HT-29 (cell line): ENCODE measurements at places on chromosomes 12 and 14. TPM values are rescaled to one million over a fixed set of nuclear protein-coding genes. Genes with fewer than 3 reads are reported as not detected.
A peak's percentile ranks its signal among the peaks of the same experiment; 100 is the strongest.

The RNASE12 gene
- not detected in 2 replicates for total RNA-seq

GRCh38 chr12:75703131-75703530, 191.7 kb upstream of the KRR1 start:
- no peak for DNase-seq

DNA sequence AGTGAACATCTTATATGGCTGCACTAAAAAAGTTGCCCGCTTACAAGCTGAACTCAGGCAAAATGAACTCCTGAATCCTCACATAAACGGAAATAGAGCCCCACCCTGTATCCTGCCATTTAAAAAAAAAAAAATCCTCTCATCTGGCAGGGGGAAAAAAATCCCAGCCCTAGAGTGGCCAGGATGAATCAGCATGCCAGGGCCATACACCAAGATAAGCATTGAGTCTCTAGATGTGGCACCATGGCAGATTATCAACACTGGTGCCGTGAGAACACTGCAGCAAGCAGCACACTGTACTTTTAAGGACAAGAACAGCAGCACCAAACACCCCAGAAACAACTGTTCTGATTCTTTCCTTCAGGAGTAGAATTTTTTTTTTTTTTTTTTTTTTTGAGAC, 65.5 kb downstream of the RASSF3 start:
- DNase-seq: peak; percentile 79

The ANAPC7 gene
- total RNA-seq: 54.4 and 58.5 TPM in 2 replicates

DNA sequence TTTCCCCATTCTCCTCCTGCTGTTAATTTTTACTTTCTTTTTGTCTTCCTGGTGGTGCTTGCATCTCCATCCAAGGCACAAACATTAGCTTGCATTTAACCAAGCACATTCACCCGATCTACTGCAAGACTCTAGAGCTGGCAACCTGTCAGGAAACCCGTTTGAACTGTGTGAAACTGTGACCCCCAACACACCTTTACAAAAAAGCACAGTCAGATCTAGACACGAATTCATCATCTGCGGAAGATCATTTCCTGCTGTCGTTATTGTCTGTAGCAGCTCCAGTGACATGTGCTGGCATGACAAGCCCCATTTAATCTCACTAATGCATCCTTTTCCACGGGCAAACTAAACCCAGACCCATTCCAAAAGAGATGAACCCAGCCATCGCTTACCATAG, 340.5 kb downstream of the VRK1 start:
- no peak for DNase-seq

DNA sequence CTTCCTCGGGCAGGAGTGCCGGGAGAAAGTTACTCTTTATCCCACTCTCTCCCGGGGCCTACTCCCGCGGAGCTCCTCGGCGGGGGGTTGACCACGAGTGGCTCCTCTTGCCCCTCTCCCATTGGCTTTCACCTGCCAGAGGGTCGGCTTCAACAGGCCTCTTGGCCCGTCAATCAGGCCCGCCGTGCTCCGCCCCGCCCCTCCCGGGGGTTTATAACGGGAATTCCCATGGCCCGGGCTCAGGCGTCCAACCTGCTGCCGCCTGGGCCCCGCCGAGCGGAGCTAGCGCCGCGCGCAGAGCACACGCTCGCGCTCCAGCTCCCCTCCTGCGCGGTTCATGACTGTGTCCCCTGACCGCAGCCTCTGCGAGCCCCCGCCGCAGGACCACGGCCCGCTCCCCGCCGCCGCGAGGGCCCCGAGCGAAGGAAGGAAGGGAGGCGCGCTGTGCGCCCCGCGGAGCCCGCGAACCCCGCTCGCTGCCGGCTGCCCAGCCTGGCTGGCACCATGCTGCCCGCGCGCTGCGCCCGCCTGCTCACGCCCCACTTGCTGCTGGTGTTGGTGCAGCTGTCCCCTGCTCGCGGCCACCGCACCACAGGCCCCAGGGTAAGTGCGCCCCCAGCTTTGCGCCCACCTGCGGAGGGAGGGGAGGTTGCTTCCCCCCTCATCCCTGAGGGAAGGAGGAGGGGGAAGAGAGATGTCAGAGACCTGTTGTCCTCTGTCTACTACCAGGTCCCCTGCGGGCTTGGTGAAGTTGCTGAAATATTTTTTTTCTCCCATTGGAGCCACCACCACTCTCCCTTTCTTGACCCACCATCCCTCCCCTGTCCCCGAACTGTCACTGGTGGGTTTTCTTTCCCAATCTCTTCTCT, at the start of gene SMOC1:
Gene SMOC1, plus strand, starts transcription at position 242 of the 869 bp plus-strand sequence. Its CDS starts 263 bp downstream, at position 505.
- DNase-seq: no peak

The LRRC43 gene
- not detected in 2 replicates for total RNA-seq

GRCh38 chr14:55752580-55753390, 172.8 kb downstream of the KTN1 start:
- DNase-seq: peak; percentile 78

GRCh38 chr14:85122690-85123089, 407.3 kb upstream of the FLRT2 start:
- DNase-seq: peak; percentile 14

DNA sequence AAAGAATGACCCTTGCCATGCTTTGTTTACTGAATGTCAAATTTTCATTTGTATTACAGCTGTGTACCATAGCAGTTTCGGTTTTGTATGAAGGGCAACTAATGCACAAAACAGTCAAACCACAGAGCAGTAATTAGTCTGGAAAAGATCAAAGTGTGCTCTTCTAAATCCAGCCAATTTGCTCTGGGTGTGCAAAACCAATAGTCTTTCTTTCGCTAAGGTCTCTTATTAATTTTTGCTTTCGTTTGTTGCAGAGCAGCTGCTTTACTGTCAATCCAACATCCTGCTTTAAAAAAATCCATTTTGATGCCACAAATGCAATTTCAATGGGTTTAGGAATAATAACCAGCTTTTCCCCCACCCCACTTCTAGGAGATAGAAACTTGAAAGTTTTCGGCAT, 114.2 kb downstream of the BRMS1L start:
- DNase-seq: no peak

The TNFAIP2 gene
- 145 and 168 TPM in 2 replicates for total RNA-seq
